Fibroblast of skin of right biceps (primary cell): ENCODE measurements at places on chromosomes 1 and 21.

GRCh38 chr1:8598060-8598724 is 219.2 kb downstream of the RERE start:
- DNase-seq = peak; percentile 65

- no peak for DNase-seq
Measured at GRCh38 chr21:35491114-35491513, 442.0 kb upstream of the RUNX1 start.

GRCh38 chr1:76291737-76292136 is 217.2 kb downstream of the ST6GALNAC3 start:
- DNase-seq = peak; percentile 9

DNA sequence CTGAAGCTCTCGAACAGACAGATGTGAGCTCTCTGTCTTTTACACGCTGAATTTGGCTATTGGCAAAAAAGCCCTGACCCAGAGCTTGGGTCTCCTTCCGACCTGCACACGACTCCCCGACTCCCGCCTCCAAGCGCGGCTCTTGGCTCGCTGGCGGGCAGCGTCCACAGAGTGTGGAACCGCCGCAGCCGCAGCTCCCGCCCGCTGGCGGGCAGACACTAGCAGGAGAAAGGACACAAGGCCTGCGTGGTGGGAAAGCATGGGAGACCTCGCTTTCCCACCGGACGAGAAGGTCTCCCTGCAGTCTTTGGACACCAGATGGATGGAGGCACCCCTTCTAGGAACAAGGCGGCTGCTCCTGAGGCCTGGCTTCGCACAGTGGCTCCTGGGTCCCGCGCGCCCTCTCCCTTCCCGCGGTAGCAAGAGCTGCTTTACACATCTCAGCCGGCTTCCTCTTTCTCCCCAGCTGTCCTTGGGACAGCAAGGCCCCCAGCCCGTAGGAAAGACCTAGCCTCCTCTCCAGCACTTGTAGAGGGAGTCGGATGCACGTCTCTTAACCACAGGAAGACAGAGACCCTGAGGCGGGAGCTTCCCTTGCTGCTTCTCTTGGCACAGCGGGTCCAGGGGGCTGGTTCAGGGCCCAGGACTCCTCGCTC is 92.1 kb downstream of the PRKAB2 start:
- DNase-seq = no peak

DNA sequence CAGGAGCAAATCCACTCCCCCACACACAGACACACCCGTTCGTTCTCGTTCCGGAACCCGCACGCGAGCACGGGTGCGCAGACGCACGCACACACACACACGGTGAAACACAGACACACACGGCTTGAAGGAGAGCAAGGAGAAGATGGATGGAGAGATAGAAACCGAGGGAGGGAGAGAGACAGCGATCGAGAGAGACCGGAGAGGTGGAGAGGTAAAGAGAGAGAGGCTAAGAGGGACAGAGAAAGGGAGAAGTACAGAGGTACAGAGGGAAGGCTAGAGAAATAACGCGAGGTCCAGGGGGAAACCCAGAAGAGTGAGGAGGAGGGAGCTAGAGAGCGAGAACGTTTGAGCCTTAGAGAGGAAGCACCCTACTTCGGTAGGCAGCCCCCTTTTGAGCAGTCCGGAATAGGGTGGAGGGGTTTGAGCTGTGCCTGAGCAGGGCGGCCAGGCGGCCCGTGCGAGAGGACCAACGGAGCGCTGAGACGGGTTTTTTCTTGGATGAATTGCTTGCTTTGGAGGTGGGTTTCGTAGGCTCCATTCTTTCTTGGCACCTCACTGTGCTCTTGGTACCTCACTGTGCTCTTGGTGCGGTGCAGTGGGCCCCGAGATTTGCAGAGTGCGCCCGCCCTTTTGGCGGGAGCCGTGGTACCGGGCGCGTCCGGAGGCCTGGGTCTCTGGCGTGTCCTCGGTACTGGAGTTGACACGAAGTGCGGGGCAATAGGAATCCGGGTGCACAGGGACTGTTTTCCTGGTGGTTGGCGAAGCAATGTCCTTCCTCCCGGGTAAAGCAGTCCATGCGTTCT is 88.4 kb upstream of the RHOU start:
- peak; percentile 47 for DNase-seq

DNA sequence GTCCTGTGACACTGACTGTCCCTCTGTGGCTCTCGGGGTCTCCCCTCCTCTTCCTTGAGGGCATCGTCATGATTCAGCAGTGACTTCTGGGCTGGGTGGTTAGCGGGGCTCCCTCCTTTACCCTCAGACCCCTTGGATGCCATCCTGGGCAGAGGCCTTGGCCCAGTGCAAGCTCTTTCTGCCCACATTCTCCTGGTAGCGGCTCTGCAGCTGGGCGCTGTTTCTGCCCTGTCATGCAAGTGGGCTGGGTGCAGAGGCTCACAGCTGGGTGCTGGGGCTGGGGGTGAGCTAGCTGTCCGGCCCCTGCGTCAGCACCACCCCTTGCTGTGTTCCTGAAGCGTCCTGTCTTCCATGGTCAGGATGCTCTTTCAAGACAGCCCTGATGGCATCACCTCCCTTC is 158.5 kb downstream of the PCBP3 start:
- DNase-seq = no peak

DNA sequence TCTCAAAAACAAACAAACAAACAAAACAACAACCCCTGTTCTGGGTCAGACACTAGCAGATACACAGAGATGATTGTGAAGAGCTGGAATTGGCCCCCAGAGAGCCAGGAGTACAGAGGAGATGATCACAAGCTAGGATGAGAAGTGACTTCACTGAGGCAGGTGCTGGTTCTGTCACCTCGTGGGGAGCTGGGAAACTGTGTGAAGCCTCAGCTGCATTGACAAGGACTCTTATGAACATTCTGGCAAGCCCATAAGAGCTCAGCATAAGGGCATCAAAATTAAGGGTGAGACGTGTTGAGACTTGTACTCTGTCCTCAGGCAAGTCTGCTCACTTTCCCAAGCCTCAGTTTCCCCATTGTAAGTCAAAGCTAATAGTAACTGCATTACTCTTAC is 14.7 kb upstream of the PTP4A2 start:
- no peak for DNase-seq

- DNase-seq = no peak
Measured at GRCh38 chr1:69568421-69569174, 876 bp downstream of the LRRC7 start.

- peak; percentile 33 for DNase-seq
Measured at GRCh38 chr1:67618285-67619018, 66.5 kb upstream of the GADD45A start.

DNA sequence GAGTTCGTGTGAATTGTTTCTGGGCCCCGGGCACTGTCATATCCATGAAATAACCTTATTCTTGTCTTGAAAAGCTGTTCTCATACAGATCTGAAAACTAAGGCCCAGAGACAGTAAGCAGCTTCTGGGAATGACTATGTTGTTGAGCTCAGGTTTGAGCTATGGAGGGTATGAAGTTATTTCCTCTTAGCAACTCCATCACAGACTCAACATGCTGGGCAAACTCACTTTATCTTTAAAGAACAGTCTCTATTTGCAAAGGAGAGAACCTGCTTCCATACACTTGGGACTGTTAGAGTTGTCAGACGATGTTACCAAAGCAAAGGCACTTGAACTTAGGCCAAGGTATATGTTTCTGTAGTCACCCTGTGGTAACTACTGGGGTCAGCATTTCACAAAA is 90.0 kb downstream of the GPR88 start:
- DNase-seq = peak; percentile 37

DNA sequence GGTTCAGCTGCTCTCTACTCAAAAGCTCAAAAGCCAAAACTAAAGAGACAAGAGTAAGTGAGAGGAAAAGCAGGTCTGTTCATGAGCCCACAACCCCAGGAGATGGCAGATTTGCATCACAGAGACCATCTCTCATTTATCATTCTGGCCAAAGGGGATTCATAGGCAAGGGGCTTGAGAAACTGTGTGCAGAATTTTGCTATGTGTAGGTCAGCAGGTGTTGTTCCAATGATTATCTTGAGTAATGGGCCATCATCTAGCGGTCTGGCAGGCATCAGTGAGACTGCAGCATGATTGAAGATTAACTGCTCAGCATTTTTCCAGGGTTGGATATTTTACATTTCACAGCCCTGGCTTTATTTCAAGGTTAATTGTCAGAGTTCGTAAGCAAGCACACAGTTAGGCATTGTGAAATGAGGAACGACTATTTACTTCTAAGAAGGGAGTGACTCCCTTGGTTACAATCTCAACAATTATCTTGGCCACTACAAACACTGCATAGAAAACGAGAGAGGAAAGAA is 1204.6 kb upstream of the TMPRSS15 start:
- DNase-seq = no peak

DNA sequence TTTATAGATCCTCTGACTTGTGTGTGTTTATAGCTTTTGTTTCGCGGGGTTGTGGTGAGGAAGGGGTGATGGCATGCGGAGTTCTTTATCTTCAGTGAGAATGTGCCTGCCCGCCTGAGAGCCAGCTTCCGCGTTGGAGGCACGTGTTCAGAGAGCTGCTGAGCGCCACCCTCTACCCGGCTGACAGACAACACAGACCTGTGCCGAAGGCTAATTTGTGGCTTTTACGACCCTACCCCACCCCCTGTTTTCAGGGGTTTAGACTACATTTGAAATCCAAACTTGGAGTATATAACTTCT is 14.4 kb upstream of the CD101 start:
- no peak for DNase-seq

GRCh38 chr1:63368131-63368530 is 704 bp downstream of the ALG6 start:
- no peak for DNase-seq

DNA sequence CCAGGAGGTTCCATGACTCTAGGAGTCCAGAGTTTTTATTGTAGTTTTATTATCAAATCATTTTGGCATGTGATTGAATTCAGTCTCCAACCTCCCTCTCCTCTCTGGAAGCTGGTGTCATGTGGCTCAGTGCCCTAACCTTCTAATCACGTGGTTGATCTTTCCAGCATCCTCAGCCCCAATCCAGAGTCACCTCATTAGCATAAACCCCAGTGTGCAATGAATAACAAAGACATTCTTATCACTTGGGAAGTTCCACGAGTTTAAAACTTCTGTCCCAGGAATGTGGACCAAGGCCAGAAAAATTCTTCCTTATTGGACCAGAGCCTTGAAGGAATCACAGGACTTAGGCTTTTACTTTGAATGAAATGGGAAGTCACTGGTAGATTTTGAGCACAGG is 52.2 kb downstream of the KIRREL1 start:
- DNase-seq = peak; percentile 81

- peak; percentile 2 for DNase-seq
Measured at GRCh38 chr1:61050541-61051442, 31.6 kb upstream of the NFIA start.

DNA sequence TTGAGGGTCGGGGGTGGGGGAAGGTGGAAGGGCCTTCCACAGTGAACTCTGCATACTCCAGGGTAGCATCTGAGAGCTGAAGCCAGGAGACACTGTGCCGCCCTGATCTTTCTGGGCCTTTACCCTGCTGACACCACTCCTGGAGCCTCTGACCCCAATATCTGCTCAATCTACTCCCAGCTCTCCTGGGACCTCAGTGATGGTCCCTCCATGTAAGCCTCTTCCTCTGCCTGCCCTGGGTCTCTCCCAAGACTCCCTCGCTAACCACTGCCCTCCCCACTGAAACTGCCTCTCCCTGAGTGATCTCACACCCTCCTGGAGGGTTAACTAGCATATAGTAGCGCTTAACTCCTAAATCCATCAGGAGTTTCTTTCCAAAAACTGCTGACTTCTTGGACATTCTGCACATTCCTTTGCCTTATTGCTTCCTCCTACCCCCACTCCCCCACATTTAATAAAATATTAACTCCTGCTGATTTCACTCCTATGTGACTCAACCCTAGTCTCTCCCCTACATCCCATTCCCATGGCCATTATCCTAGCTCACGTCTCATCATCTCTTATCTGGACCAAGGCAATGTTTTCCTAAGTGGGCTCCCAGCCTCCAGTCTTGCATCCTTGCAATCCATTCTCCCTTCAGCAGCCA is 145.6 kb downstream of the HMGB4 start:
- DNase-seq = peak; percentile 79

DNA sequence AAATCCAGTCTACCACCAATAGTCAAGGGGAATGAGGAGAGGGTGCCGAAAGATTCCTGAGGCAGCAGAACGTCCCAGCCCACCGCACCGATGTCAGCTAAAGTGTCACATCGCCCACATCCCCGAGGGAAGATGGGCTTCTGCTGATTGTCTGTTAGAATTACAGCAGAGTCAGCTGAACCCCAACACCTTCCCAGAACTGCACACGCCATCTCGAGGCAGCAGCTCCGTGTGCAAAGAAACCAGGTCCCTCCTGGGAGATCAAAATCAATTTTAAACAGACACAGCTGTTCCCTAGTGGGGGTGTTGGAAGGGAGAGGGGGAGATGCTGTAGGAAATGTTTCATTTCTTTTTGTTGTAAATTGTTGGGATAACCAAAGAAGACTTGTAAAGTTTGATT is 12.8 kb upstream of the KAZN start:
- no peak for DNase-seq

DNA sequence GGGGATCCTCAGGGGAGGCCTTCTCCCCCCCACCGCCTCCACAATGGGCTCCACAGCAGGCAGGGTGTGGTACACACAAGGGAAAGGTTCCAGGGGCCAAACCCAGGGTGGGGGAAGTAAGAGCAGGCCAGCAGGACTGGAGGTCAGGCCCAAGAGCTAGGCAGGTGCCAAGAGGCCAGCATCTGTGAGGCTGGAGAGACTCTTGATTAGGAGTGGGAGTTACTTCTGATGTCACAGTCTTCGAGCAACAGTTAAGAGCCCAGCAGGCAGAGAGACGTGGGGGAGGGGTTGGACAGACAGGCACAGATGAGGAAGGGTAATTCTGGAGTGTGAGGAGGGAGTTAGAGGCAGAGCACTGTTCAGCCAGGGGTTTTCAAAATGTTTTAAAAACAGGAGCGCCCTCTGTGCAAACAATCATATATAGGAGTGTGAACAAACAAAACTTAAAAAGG is 55.8 kb downstream of the SLC9A1 start:
- peak; percentile 74 for DNase-seq

- DNase-seq = no peak
Measured at GRCh38 chr1:216614011-216614934, 109.0 kb downstream of the ESRRG start.

DNA sequence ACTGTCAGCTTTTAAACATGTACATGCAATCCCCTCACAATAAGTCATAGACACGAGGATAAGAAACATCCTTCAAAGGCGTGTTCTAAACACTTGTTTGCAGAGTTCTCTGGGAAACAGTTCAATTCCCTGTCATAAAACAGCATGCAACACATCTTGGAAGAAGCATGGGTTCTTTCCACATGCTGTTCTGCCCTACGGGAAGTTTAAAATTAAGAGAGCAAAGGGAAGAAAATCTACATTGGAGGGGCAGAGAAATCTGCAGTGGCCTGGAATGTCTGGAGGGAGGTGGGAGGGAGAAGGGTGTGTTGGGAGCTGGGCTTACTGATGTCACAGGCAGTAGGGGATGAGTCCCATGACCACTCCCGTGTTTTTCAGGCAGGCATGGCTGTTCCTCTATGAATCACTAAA is 98.3 kb upstream of the SLC2A1 start:
- peak; percentile 54 for DNase-seq

GRCh38 chr1:154716011-154716410 is 108.0 kb upstream of the ADAR start:
- DNase-seq = peak; percentile 30

DNA sequence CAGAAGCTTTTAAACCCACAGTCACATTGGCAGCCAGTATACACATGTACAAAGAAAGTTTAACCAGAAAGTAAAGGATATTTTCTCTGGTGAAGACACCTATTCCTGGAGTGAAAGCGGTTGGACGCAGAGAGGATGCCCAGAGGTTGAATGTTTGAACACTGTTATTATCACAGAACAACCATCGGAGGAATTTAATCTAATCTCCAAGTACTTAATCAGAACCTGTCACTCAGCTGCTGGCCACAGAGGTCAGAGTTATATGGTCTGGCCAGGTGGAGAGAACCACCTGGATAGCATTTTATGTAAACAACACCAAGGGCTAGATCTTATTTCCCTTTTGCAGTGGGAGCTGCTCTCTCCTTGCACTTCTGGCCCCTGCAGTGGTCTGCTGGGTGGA is 29.4 kb downstream of the SPATA46 start:
- DNase-seq = no peak
